ELF-1 (cell line): ENCODE measurements at places on chromosomes 1 and 21.

- DNase-seq: peak; percentile 79
Observed at GRCh38 chr1:205458777-205459566, 3.1 kb upstream of the BLACAT1 start.

DNA sequence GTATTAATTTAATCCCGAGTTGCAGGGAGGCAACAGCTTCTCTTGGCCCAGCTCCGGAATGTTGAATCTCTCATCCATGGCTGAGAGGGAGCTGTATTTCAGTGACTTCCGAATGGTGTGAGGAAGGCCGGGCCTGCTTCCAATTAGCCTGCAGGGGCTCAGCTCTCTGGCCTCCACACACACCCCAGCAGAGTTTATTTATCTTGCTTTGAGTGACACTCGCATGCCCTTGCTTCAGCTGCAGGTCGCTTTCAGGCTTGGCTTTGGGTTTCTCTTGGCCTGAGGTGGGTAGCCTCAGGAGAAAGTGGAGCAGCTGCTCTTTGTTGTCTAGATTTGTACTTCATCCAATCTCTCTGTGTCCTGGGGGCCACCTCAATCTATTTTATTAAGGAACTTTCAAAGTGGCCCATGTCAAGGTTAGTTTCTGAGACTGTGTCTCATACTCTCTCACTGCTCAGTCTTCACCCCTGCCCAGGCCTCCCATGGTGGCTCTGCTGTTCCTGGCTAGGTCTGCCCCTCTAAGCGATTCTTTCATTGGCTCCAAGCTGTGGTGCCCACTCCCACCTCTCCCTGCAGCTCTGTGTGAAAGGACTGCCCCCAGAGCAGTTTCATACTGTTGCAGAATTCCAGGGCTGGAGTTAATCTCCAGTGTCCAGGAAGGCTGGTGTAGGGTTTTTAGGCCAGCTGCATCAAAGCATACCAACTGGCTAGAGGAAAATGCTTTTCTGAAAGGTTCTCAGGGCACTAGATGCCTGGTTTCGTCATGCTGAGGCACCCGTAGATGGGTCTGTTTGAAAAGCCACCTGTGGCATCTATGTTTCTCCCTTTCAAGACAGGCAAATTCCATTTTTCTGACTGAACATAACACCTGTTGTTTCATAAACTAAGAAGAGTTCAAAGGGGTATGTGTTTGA lies 153.5 kb downstream of the PLXNA2 start:
- peak; percentile 77 for DNase-seq

- DNase-seq: no peak
Observed at GRCh38 chr21:18369115-18369514, 34.5 kb downstream of the TMPRSS15 start.

GRCh38 chr21:41993744-41994143 lies 16.4 kb downstream of the ZBTB21 start:
- DNase-seq: no peak

GRCh38 chr1:112320058-112320457 lies 76.0 kb upstream of the CTTNBP2NL start:
- no peak for DNase-seq

- no peak for DNase-seq
Observed at GRCh38 chr1:185973645-185974044, 239.5 kb downstream of the HMCN1 start.

GRCh38 chr1:111792249-111792648 lies 36.5 kb downstream of the DDX20 start:
- DNase-seq: no peak

DNA sequence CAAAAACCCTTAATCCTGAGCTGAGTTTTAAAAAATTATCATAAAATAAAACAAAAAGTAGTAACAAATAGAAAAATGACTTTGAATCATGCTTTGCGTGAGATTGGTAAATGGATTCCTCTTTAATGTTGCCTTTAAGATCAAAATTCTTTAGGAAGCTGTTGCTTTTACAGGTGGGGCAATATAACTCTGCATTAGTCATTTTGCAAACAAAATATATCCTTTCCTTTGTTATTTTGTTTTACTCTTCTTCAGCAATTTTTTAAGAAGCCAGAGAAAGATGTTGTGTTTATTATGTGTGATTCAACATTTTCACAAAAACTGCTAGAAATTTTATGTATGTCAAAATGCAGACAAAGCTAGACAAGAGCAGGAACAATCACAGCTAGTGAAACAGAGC lies 50.0 kb downstream of the MARK1 start:
- DNase-seq: no peak

DNA sequence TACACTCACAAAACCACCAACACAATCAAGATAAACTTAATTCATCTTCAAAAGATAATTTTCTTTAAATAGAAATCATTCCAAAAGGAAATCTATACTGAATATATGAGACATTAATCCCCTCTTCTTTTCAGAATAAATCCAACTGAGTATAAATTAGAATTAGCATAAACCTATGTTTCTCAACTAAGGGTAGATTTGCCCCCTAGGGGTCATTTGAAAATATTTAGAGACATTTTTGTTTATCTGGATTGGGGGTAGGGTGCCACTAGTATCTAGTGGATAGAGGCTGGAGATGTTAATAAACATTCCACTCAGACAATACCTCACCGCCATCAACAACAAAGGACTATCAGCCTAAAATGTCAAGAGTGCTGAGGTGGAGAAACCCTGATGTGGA lies 6.5 kb upstream of the TNFSF4 start:
- no peak for DNase-seq

- no peak for DNase-seq
Observed at GRCh38 chr1:36950604-36951291, 83.6 kb downstream of the GRIK3 start.

- DNase-seq: no peak
Observed at GRCh38 chr1:118985640-118986554, 2.2 kb downstream of the TBX15 start.

GRCh38 chr1:147246910-147247655 lies 4.6 kb downstream of the CHD1L start:
- no peak for DNase-seq

DNA sequence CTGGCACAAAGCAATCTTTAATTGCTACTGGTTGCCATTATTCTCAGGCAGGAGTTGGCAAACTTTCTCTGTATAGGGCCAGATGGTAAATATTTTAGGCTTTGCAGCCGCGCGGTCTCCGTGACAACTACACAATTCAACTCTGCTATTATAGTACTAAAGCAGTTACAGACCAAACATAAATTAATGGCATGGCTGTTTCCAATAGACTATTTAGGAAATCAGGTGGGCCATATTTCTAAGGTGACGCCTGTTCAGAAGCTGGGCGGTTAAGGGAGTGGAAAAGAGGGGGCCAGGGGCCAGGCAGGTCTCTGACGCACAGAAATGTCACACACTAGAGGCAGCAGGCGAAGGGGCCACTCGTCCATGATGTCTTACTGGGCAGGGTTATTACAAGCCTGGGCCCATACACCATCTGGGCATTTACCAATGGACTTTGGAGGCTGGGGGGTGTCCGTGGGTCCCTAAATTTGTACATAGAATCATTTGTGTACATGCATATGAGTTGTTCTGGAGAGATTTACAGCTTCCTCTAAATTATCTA lies 80.1 kb downstream of the STUM start:
- DNase-seq: no peak

DNA sequence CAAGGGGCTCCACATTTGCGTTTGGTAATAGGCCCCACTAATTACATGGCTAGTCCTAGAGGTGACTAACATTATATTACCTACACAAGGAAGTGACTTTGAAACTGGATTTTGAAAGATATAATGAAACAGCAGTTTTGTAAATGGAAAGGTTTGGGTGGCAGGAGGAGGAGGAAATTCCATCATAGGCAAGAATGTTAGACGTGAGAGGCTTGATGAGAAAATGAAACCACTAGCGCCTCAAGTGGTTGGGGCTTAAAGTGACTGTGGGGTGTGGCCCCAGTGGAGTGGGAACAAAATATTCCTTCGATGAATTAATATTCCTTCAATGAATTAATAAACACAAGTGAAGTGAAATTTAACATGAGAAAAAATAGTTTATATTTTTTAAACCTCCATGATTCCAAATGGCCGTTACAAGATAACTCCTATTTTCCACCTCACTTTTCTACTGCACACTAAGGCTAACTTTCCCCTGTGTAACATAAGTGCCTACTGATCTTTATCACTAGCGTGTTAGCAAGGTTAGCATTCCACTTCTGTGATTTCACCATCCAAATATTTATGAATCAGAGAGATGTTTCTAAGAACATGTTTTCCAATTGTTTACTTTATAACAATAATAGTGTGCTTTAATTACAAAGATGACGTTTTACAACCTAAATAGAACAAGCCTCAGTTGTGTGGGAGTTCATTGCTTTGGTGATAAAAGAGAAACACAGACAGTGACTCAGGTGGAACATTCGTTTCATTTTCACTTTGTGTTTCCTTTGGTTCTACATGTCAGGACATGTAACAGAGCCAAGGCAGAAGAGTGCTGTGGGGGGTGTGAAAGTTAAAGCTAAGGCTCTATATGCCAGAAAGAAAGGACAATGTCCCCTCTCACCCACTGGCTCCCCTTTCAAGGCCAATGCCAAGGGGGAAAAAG lies 12.5 kb upstream of the ATF3 start:
- DNase-seq: no peak

DNA sequence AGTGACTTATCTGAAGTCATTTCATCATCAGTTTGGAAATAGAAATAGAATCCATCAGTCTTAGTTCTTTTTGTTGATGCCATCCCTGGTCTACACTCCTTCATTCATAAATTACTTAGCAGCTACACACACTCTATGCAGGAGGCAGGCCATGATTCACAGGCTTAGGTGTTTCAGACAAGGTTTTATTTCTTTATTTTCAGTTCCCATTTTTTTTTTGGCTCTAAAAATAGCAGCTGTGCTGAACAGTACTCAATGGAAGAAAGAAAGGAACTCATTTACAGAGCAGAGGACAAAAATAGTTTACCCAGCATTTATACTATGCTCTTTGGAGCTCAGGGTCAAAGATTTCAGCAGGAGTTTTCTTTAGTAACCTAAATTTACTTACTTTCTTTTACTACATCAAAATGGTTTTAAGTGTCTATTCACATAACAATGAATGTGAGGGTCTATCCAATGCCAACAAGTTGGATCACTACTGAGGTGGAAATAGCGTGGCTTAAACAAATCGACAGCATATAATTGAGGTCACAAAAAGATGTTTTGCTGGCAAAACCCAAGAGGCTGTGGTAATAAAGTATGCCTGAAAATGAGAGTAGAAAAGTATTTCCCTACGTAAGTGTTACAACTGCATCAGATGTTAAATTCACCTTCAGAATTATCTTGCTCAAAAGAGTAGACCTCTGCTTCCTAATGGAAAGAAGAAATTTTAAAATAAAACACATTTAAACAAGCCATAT lies 7.7 kb downstream of the KRTAP19-8 start:
- no peak for DNase-seq
